ENCODE measurements at places on chromosomes 2 and 18. TPM values are rescaled to one million over a fixed set of nuclear protein-coding genes. Genes with fewer than 3 reads are reported as not detected.

The ANKZF1 gene
- 34.9 TPM for total RNA-seq

The DSG4 gene
- total RNA-seq = not detected

The SP110 gene
- 28.7 TPM for total RNA-seq

The GKN2 gene
- not detected for total RNA-seq

The SERPINB7 gene
- 0.79 TPM for total RNA-seq

The SLC19A3 gene
- total RNA-seq = 1.2 TPM

The HOXD10 gene
- total RNA-seq = not detected

Data from placental epithelial cell (primary cell).